NCI-H1105 treated with DMSO at 0.1 percent for 48 hours (cell line): ENCODE measurements at places on chromosomes 11 and 22.
A peak's percentile ranks its signal among the peaks of the same experiment; 100 is the strongest.

GRCh38 chr11:113928311-113928710 lies 23.7 kb downstream of the HTR3B start:
- no peak for DNase-seq

- peak; percentile 23 for DNase-seq
Measured at GRCh38 chr22:50260801-50261614, 475 bp downstream of the MAPK12 start.

- DNase-seq: peak; percentile 31
Measured at GRCh38 chr22:36317658-36318271, 64.8 kb downstream of the APOL1 start.

GRCh38 chr11:46296528-46297448 lies 19.3 kb downstream of the CREB3L1 start:
- peak; percentile 52 for DNase-seq

GRCh38 chr11:43567396-43567975 lies 113.1 kb upstream of the HSD17B12 start:
- DNase-seq: peak; percentile 70

GRCh38 chr22:40235308-40235707 lies 57.6 kb downstream of the TNRC6B start:
- peak; percentile 46 for DNase-seq

GRCh38 chr11:131203040-131203439 lies 167.4 kb upstream of the NTM start:
- DNase-seq: no peak

DNA sequence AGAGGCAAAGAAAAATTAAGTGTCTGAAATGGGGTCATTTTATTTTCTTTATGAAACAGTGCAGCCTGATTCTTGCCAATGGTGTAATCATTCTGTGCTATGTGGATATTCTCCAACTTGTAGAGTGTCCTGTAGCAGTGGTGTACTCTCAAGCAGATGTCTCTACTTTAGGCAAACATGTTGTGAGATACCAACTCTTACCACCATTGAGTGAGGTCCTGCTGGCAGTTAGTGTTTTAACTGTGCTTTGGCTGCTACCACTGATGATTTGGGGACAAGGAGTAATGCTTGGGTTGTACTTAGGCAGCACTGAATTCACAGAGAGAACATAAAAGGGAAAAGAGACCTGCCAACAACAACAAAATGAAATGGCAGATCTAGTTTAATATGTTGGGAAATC lies 122.5 kb downstream of the APIP start:
- no peak for DNase-seq

DNA sequence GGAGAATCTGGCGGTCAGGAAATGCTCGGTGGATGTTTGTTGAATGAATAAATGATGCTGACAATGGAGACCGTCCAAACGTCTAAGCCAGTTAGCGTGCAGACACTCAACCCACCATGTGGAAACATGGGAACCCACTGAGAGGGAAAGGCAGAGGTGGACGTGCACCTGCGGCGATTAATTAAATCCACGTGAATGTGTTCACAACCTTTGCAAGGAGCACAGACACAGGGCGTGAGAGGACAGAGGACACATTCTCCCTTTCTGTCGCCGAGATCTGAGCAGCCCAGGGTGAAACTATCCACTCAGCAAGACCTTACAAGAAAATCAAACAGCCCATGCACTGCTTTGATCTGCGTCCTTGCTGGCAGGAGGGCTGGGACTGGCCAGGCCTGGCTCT lies 58.3 kb upstream of the LINC01488 start:
- DNase-seq: no peak

- no peak for DNase-seq
Measured at GRCh38 chr11:32034680-32035079, 56.2 kb upstream of the RCN1 start.

GRCh38 chr11:25218036-25218435 lies 721.2 kb downstream of the LUZP2 start:
- DNase-seq: no peak
